Progenitor cell of endocrine pancreas (in vitro differentiated cells): ENCODE measurements at places on chromosomes 7 and 10. TPM values are rescaled to one million over a fixed set of nuclear protein-coding genes. Genes with fewer than 3 reads are reported as not detected.

The CPA2 gene
- total RNA-seq = 85.0 and 107 TPM in 2 replicates

The SEPTIN14 gene
- 0.07 TPM in 1 of 2 replicates, not detected in the other for total RNA-seq

The RHEB gene
- total RNA-seq = 71.7 and 78.8 TPM in 2 replicates

The ASIC3 gene
- 3.5 and 5.1 TPM in 2 replicates for total RNA-seq

The ZNF248 gene
- total RNA-seq = 12.9 and 15.4 TPM in 2 replicates

The LRIT1 gene
- not detected in 2 replicates for total RNA-seq

The ACBD7 gene
- total RNA-seq = 10.5 and 10.7 TPM in 2 replicates

The LAMB1 gene
- total RNA-seq = 275 and 307 TPM in 2 replicates

GRCh38 chr7:114988026-114988425 is 66.1 kb downstream of the MDFIC start:
- H3K4me3 ChIP-seq = no peak overlapping the region
- no peak overlapping the region for H3K27ac ChIP-seq
- peaks cover 6% of the 10 kb centered on the region for H3K4me1 ChIP-seq
- DNase-seq = no peak
- H3K27me3 ChIP-seq = no peaks in the 10 kb centered on the region

DNA sequence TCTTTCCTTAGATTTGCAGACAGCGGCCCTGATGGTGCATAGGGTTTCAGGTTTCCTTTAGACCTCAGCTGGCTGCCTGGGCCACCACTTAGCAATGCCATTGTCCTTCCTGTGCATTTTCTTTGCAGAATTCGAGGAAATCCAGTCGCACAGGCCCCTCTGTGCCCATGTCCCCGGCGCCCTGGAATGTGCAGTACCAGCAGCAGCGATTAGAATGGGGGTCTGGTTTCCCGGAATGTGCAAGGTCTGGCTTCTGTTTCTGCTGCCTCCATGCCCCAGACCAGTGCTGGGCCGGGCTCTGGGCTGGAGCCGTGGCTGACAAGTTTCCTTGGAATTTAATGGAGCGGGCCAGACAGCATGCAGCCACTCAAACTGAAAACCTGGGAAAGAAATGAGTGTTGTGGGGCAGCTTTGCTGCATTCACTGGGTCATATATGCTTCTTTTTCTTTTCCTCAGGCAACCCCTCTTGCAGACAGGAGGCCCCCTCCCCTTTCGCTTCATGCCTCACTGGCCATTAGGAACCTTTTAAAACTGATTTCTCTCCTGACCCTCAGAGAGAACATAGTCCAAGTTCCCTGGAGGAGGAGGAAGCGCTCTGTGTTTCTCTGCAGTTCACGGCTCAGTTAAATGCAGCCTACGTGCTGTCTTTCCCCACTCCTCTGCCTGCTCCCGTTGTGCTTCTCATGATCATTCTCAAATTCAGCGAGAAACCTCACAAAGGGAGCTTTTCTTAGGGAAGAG is 14.4 kb downstream of the HTRA1 start:
- peaks cover 26% of the 10 kb centered on the region for H3K27me3 ChIP-seq
- peaks cover 15% of the 10 kb centered on the region for H3K4me1 ChIP-seq
- no peaks in the 10 kb centered on the region for H3K36me3 ChIP-seq
- H3K27ac ChIP-seq = no peak overlapping the region

- no peak overlapping the region for H3K4me3 ChIP-seq
- H3K27ac ChIP-seq = no peak overlapping the region
- H3K27me3 ChIP-seq = no peaks in the 10 kb centered on the region
- H3K4me1 ChIP-seq = peaks cover 2% of the 10 kb centered on the region
- no peaks in the 10 kb centered on the region for H3K36me3 ChIP-seq
These were observed 321.3 kb upstream of the MBL2 start for GRCh38 chr10:53093878-53094277.

DNA sequence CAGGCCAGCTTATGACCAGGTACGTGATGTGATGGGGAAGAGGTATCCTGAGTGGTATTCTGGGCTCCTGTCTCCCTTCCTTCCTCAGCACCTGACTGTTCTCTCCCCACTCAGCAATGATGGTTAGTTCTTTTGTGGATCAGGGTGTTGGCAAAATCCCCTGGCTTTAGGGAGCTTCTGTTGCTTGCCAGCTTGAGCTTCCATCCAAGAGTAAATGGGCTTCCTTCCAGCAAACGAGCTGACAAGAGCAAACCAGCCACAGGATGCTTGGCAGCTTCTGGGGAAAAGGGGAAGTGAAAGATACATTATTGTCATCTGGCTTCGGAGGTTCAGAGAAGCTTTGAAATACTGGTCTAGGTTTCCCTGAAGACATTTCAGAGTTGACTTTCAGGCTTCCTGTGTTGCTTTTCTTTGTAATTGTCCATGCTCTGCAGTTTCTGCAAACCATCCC is 5.2 kb downstream of the DUSP5 start:
- no peaks in the 10 kb centered on the region for H3K27me3 ChIP-seq
- peak overlapping the region; percentile 95 for H3K27ac ChIP-seq
- no peak for DNase-seq

DNA sequence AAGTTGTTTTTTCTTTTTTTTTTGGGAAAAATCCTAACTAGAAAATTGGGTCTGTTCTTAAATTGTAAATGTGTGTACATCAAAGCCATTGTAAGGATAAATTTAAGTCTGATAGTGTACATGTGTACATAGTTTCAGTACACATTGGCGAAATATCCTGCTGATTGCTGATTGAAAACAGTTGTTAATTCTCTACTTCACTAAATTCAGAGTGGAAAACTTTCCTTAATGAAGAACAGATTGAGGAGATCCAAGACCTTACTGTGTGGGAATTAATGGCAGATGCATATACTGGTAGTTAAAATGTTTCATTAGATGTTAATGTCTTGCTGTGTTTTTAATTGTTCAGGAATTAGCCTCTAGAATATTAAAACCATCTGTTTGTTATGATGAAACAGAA is 506.0 kb downstream of the AUTS2 start:
- H3K27ac ChIP-seq = no peak overlapping the region
- no peaks in the 10 kb centered on the region for H3K4me1 ChIP-seq
- H3K27me3 ChIP-seq = no peaks in the 10 kb centered on the region
- no peak overlapping the region for H3K4me3 ChIP-seq
- H3K36me3 ChIP-seq = no peaks in the 10 kb centered on the region
- DNase-seq = no peak

DNA sequence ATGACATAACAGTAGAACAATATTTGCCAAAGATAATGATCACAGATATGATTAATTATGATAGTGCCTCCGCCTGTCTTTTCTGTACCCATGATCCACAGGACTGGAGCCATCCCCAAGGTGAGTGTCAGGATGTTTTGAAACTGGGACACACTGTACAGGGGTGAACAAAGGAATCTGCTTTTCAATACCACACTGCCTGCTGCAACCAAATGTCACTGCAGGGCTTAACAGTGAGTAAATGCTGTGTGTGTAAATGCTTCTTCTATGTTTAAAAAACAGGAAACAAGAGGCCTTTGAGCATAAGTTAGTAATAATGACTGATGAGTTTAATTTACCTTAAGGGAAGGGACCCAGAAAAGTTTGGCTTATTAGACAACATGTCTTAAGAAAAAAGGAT is 65.2 kb downstream of the HBP1 start:
- H3K27ac ChIP-seq = no peak overlapping the region
- no peak overlapping the region for H3K4me3 ChIP-seq
- H3K36me3 ChIP-seq = peaks cover 12% of the 10 kb centered on the region
- no peak for DNase-seq
- H3K27me3 ChIP-seq = no peaks in the 10 kb centered on the region

DNA sequence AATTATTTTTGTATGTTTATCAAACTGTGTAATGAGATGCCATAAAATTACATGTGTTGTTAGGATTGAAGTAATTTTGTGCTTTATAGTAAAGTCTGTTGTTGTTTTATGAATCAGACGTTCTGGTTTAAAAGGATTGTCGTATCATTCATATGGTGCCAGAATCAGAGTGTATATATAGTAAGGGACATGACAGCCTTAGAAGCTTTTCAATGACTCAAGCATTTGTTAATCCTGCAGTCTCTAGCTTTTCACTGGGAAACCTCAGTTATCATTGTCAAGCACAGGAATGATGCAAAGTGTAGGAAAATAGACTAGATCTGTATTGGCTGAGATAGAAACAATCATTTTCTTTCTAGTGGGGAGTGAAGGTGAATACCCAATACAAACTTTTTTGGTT is 57.5 kb downstream of the TRRAP start:
- no peak for DNase-seq
- no peak overlapping the region for H3K27ac ChIP-seq
- no peak overlapping the region for H3K4me3 ChIP-seq
- no peaks in the 10 kb centered on the region for H3K4me1 ChIP-seq

DNA sequence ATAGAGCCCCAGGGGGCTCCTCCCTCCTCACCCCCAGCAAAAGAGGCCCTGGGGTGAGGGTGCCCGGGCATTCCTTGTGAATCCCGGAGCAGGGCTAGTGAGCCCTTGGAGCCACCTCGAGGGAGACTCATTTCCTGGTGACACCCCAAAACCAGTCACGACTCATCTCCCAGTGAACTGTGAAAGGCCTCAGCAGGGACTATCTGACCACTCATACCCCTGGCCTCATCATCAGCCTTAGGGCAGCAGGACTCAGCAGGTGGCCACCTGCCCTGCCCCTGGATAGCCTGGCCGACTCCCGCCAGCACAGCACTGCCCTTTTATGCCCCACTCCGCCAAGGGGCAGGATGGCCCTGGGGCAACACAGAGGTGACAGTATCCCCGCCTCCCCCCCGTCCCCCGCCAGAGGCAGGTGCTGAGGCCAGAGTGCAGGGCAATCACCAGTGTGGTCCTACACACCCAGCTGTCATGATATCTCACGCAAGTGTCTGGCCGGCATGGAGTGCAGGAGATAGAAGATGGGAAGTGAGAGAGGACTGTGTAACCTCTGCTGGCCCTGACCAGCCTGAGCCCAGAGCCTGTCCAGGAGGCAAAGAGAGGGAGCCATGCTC is 3.2 kb downstream of the SNCG start:
- no peak for DNase-seq
- H3K27ac ChIP-seq = peak overlapping the region; percentile 18

- H3K36me3 ChIP-seq = no peaks in the 10 kb centered on the region
- no peak overlapping the region for H3K4me3 ChIP-seq
- peak overlapping the region; percentile 64 for H3K27ac ChIP-seq
- no peaks in the 10 kb centered on the region for H3K4me1 ChIP-seq
These were observed 14.4 kb downstream of the ANTXRL start for GRCh38 chr10:46301056-46301645.

- peak overlapping the region; percentile 61 for H3K4me3 ChIP-seq
- H3K36me3 ChIP-seq = no peaks in the 10 kb centered on the region
- DNase-seq = no peak
- no peak overlapping the region for H3K27ac ChIP-seq
- peaks cover 8% of the 10 kb centered on the region for H3K4me1 ChIP-seq
These were observed 35.8 kb upstream of the GRID1 start for GRCh38 chr10:86402283-86402941.

DNA sequence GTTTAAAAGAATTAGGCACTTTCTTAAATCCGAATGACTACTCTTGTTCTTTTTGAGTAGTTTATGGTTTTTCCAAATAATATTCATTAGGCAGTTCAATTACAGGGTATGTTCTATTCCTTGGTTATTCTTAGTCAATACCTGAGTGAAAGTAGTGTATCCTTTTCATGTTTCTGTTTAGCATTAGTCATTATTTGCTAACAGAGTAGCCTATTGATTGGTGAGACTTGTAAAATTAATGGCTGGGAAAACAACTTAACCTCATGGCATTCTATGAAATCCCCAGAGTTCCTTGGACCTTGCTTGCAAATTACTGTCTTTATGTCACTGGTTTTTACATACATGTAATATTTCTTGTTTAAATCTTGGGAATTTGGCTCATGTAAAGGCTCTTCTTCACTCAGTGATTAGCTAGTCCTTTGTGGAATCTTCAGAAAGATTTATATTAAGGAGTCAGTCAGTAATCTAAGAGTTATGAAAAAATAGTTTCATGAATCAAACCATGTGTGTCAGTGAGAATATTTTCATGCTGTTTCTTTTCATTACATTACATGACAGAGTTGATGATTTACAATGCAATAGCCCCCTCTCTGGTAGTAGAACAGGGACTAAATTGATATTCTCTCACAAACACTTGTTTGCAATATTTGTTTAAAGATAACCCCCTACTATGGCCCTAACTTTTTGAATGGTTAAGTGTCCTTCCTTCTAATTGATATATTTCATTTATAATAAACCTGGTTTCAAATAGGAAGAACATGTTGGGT is 81.5 kb upstream of the LRRTM3 start:
- H3K27me3 ChIP-seq = no peaks in the 10 kb centered on the region
- no peak for DNase-seq
- peak overlapping the region; percentile 47 for H3K27ac ChIP-seq

DNA sequence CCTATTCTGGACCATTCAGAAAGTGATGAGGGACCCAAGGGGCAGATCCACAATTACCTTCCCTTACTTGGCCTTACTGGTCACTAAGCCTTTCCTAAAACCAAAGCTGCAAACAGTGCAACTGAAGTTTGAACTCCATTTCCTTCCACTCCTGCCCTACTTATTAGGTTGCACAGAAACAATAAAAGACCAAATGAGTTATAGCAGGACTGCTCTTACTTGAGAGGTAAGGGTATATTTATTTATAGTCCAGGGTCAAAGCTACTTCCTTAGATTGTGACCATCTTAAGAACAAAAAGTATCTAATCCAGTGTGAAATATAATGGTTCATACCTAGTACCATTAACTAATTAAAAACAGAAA is 27.0 kb downstream of the CDK6 start:
- H3K27ac ChIP-seq = no peak overlapping the region
- no peak for DNase-seq
- H3K4me1 ChIP-seq = peaks cover 4% of the 10 kb centered on the region
- no peaks in the 10 kb centered on the region for H3K36me3 ChIP-seq
- no peaks in the 10 kb centered on the region for H3K27me3 ChIP-seq

DNA sequence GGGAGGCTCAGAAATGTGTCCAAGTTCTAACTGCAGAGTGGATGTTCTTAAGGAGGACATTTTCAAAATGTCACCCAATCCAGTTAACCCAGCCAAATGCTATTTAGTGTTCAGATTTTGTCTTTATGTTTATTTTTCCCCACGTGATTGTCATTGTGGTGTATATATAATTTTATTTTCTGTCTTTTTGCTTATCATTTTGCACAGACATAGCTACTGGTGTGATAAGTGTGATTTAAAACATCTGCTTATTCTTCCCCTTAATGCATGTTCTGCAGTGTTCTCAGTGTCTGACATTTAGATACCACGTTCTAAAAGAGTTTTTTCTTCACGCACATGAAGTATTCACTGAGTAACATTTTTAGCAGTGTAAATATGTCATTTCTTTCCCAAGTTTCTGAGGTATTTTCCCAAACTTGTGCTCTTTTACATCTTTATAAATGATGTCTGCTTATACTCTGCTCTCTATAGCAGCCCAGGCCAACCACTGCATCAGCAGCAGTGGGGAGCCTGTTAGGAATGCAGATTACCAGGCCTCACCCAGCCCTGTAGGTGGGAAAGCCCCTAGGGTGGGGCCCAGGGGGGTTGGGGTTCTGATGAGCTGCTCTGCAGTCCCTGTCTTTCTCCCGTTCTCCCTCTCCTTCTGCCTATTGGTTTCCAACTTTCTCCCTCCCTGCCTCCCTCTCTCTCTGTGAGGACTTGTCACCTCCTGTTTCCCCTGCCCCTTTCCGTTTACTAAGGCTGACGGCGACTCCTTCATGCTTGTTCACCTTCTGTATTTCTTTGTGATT is 20.8 kb downstream of the ADCY1 start:
- H3K27ac ChIP-seq = no peak overlapping the region
- no peaks in the 10 kb centered on the region for H3K36me3 ChIP-seq
- no peaks in the 10 kb centered on the region for H3K4me1 ChIP-seq
- H3K27me3 ChIP-seq = no peaks in the 10 kb centered on the region
- H3K4me3 ChIP-seq = no peak overlapping the region
